Stromal cell of bone marrow (primary cell): ENCODE measurements at places on chromosomes 12 and 14.

GRCh38 chr12:126397071-126397581 is 1331.9 kb downstream of the AACS start:
- DNase-seq: no peak

DNA sequence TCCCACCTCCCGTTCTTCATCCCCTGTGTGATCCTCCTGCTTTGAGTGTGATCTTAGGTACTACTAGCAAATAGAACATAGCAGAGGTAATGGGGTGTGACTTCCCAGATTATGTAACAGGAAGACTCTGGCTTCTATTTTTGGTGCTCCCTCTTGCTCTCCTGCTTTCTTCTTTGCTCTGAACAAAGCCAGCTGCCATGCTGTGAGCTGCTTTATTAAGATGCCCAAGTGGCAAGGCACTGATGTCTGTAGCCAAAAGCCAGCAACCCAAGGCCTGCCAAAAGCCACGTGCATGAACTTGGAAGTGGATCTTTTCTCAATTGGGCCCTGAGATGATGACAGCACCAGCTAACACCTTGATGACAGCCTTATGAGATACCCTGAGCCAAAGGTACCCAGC is 5.8 kb upstream of the MFAP5 start:
- DNase-seq: no peak

GRCh38 chr12:132218915-132219314 is 74.7 kb downstream of the NOC4L start:
- no peak for DNase-seq

DNA sequence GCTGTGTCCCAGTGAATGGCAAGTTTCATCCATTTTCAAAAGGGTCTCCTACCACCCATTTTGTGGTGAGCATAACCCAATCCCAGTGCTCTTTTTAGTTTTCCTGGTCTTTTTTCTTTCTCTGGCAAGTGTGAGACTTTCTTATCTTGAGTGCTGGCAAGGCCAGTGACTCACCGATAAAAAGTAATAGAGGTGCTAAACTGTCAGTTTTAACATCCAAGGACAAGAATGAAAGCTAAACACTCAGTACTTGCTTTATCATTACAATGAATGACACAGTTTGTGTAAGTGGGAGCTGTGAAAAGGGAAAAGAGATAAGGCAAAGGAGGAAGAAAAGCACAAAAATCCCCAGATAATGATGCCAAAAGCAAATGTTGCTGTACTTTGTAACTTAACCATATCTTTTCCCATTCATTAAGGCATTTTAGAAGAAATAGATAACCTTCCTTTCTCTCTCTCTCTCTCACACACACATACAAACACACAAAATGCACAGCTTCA is 4.9 kb upstream of the LRIG3 start:
- DNase-seq: no peak

DNA sequence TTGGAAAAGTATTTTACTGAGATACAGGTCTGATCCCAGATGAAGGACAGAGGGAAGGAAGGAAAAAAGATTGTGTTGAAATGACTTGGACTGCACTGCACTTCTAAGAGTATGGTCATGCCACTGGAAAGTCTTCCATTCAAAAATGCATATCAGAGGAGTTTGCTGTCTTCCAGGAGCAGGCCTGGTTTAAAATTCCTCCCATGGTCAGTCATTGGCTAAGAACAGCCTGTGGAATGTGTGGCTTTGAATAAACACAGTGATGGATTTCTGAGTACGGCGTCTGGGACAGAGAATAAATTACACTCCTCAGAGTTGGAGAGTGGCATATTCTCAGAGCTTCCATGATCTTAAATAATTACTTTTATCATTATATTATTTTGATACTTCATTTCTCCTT is 245.8 kb upstream of the PDZRN4 start:
- DNase-seq: peak; percentile 18

DNA sequence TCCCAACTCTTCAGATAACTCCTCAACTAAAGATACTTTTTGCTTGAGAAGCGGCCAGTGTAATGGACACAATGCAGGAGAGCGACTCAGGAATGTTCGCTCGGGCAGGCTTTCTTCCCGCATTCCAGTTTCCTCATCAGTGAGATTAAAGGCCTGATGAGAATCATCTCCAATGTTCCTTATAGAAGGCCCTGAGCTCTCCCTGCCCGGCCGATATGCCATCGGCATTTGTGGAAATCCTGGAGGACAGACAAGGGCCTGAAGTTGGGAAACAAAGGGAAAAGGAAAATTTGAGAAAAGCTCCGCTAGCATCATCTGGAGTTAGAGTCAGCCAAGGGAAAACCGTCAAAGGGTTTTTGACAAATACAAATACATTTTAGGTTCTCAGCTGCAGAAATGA is 38.0 kb upstream of the FOXN3 start:
- no peak for DNase-seq

- DNase-seq: no peak
These were observed 21.7 kb downstream of the DLK1 start for GRCh38 chr14:100748403-100748802.

DNA sequence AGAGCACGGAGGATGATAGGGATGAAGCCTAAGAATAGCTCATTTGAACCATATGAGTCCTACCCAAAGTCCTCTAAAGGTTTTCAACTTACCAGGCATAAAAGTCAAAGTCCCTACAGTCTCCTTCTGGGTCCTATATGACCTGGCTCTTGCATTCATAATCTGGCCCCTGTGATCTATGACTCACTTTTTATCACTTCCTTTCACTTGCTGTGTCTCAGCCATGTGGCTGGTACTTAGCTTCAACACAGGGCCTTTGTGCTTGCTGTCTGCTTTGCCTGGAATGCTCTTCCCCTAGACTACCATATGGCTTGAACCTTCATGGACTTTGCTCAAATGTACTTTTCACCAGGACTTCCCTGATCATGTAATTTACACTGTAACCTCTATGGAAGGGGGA is 137.6 kb upstream of the TMTC1 start:
- DNase-seq: no peak

DNA sequence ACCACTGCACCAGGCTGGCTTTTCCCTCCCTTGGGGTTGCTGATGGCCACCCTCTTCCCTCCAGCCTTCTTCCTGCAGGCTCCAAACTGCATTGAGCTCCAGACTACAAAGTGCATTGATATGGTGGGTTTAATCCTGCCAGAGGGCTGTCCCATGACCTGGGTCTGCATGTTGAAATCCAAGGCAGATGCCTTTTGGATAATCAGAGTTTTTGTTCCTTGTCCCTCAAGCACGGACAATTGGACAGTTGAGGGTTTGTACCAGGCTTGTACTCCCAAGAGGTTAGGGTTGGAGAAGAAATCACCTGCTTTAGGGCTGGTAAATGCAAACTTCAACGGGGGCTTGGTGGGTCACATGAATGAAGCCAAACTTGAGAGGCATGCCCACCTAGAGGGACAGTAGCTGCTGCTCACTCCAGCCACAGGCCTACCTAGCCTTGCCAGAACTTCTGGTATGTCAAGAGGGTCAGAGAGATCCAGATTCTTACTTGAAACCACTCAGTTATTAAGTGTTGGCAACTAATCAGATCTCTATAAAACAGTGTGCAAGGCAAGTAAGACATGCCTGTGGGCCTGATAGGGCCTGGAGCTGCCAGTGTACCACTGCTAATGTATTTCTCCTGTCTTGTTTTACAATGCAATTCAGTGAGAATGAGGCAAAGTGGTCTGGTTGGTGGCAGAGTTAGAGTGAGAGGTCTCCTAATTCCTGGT is 21.7 kb upstream of the KRT83 start:
- DNase-seq: no peak

- no peak for DNase-seq
These were observed 2.3 kb upstream of the GPR162 start for GRCh38 chr12:6819106-6820030.

GRCh38 chr12:48358937-48359513 is 8.3 kb upstream of the ZNF641 start:
- no peak for DNase-seq

DNA sequence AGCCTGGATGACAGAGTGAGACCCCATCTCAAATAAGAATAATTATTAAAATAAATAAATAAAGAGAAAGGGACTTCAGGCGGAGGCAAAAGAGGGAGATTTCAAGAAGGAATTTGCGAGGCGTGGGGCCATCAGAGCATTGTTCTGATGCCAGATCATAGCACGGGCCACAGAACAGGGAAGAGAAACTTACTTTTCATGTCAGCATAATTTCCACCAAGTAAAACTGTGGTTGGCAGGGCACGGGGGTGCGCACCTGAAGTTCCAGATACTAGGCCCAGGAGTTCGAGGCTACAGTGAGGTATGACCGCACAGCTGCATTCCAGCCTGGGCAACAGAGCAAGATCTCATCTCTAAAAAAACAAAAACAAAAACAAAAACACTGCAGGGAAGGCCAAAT is 11.0 kb upstream of the PLBD1 start:
- no peak for DNase-seq

GRCh38 chr12:84911271-84912197 is 1.1 kb downstream of the SLC6A15 start:
- DNase-seq: peak; percentile 38

- DNase-seq: no peak
These were observed 17.4 kb upstream of the LYZ start for GRCh38 chr12:69330475-69331473.

- DNase-seq: no peak
These were observed 161.1 kb upstream of the FOXN3 start for GRCh38 chr14:89578156-89578555.

GRCh38 chr14:67653651-67654280 is 20.7 kb downstream of the VTI1B start:
- DNase-seq: no peak

GRCh38 chr12:104966677-104967076 is 8.6 kb upstream of the SLC41A2 start:
- DNase-seq: no peak

DNA sequence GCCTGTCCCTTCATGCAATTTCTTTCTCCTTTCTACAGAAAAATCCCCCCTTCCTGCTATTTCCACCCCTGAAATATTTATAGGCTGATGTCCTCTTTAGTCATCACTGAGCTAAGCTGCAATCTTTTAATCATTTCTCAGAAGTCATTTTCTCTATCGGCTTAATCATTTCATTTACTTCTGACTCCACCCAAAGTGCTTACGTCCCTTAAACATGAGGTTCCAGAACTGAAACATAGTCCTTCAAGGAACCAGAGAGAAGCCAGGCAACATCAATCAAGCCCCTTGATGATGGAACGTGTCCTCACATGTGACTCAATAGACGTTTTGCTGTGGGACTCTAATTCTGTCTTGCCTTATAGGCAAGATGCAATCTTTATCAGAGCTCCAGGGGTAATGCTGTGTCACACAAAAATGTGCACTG is 148.7 kb upstream of the KRR1 start:
- peak; percentile 89 for DNase-seq

DNA sequence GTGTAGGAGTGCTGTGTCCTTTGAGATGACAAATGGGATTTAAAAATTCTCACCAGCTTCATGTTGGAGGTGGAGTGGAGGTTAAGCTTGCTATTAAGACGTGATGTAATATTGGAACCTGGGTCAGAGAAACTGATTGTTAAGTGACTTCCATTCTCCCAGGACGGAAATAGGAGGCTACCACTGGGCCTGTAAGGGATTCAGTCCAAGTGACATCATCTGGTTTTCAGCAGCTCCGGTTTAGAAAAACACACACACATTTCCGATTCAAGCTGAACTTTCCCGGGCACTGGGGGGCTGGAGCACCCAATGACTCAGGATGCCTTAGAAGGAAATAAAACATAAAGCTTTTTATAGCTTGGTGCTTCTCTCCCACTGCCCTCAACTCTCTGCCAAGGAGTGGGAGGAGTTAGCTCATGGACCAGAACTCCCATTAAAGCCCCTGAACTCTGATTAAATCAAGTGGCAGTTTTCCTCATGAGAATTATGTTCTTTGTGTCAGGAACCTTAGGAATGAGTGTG is 12.4 kb downstream of the CALM1 start:
- peak; percentile 97 for DNase-seq

GRCh38 chr14:88628033-88628432 is 65.2 kb downstream of the ZC3H14 start:
- no peak for DNase-seq

GRCh38 chr12:126389220-126389841 is 1324.1 kb downstream of the AACS start:
- DNase-seq: peak; percentile 43

DNA sequence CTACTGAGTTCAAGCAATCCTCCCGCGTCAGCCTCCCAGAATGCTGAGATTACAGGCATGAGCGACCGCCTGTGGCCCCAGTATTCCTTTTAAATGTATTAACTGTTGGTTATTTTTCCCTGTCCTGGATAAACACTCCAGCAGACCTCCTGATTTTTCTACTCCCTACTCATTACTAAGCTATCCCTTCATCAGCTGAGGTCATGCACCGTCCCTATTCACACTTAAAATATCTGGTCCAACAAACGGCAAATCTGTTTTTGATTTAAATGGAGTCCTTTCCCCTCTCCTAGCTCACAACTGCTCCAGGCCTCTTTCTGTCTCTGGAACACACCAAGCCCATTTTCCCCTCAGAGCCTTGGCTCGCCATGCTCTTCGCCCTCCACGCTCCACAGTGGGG is 1003.3 kb upstream of the TMEM132C start:
- no peak for DNase-seq

DNA sequence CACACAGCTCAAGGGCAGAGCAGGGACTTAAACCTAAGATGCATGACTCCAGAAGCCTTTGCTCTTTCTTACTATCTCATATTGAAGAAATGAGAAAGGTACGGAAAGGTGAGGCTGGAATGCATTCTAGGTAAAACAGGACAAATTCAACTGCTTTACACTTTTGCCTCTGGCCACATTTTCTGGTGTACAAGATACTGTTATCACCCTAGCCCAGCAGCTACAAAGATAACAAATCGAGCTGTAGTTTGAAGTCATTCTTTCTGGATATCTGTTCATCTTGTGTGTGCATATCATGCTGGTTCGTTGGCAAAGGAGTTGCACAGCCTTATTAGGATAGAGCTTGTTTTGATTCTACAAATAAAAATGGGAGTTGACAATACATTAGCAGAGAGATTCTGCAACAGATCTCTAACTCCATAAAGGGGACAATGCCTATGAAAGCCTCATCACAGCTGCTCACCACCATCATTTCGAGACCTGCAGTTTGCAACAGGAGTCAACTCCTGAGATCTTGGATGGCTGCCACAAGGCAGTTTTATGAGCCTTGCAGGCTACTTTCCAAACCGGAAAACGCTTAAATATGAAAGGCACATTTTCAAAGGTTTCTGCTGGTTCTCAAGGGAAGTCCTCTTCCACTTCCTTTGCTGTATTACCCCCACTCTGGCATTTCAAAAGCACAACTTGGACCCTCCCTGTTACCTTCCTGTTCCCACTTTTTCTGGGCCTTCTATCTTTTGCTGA is 64.9 kb downstream of the STXBP6 start:
- no peak for DNase-seq

DNA sequence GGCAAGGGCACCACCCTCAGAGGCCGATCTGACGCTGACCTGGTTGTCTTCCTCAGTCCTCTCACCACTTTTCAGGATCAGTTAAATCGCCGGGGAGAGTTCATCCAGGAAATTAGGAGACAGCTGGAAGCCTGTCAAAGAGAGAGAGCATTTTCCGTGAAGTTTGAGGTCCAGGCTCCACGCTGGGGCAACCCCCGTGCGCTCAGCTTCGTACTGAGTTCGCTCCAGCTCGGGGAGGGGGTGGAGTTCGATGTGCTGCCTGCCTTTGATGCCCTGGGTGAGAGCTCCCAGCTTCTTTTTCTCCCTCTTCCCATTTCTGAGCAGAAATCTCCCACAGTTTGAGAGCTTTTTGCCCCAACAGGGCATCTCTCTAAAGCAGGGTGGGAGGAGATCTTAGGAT is 1.8 kb downstream of the OAS1 start:
- DNase-seq: no peak
